ENCODE measurements at places on chromosomes 3 and 15.

- no peak for DNase-seq
Observed at GRCh38 chr3:185912512-185912911, 25.3 kb downstream of the TRA2B start.

DNA sequence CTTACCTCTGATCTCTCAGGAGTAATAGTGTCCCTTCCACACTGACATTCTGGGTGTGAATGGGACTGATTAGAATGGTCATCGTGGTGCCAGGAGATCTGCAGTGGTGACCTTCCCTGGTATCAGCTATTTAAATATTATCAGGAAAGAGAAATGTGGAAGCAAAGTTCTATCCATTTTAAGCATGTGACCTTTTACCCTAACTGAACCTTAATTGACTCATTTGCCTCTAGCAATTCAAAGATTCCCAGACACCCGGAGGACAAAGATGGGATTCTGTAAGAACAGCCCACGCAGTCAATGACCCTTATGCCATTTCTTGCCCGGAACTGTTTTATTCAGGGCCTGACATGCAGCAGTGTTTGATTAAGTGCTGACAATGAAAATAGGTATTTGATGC is 10.3 kb downstream of the LIPC start:
- DNase-seq: no peak

GRCh38 chr15:66212563-66212921 is 41.0 kb downstream of the MEGF11 start:
- DNase-seq: no peak

GRCh38 chr15:56040081-56041035 is 46.9 kb upstream of the NEDD4 start:
- no peak for DNase-seq

DNA sequence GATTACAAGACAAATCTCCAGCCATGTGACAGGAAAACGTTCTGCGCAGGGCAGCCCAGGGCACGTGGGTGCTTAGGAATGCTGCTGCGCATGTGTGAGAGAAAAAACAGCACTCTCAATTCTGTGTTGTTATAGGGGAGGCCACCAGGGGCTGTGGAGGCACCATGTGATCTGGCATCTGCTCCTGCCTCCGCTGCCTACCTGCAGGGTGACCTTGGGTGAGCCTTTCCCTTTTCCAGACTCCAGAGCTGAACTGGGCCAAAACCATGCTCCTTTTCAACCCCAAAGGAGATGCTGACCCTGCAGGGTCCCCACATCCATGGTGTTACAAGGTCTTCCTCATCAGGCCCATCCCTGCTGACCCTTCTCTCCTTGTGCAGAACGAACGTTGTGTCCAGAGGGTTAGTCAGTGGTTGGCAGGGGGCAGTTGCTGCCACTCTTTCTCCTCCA is 81.5 kb upstream of the RASGRF1 start:
- no peak for DNase-seq

- no peak for DNase-seq
Observed at GRCh38 chr15:86863226-86863915, 783.7 kb downstream of the AGBL1 start.

GRCh38 chr15:98902931-98903330 is 104.7 kb downstream of the PGPEP1L start:
- DNase-seq: no peak

DNA sequence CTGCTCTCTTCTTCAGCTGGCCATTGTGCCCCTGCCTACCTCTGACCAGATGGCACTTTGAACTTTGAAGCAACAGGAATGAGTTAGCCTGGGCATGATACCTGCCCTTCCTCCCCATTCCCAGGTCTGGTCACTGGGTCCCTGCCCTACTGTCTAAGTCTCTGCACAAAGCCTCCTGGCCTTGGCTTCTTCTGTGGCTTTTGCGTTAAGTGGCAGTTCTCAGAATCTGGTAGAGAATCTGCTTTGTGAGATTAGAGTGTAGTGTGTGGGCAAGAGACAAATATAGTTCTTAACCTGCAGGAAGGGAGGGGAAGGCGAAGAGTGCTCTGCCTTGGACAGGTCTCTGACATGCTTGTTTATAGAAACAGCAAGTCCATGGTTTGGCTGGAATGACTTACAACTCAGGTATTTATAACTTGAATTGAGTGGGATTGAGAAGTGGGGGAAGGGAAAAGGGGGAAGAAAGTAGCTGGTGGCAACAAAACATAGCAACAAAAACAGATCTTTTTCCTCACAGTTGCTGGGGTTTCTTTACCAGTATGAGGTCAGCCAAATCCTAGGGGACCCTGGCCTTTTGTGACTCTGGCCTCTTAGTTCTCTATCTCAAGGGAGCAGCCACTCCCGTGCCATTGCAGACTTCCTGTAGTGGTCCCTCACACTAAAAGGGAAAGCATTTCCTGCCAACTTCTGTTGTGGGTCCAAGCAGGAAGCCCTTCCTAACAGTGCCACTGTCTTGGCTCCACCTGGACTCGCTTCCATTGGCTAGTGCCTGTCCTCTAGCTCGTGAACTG is 16.7 kb downstream of the MAPKBP1 start:
- DNase-seq: no peak

DNA sequence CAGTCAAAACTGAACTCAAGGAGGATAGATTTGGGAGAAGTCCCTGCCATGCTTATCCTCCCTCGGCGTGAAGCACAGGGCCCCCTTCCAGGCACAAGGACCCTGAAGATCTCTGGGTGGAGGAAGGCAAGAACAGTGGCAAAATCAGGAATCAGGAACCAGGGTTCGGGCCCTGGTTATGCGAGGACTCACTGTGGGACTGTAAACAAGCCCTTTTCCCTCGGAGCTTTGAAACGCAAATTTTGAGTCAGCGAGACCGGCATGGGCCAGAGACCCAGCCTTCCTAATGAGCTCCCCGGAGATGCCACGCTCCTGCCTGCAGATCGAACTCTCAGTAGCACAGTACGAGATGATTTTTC is 70.1 kb downstream of the SLC12A8 start:
- no peak for DNase-seq

DNA sequence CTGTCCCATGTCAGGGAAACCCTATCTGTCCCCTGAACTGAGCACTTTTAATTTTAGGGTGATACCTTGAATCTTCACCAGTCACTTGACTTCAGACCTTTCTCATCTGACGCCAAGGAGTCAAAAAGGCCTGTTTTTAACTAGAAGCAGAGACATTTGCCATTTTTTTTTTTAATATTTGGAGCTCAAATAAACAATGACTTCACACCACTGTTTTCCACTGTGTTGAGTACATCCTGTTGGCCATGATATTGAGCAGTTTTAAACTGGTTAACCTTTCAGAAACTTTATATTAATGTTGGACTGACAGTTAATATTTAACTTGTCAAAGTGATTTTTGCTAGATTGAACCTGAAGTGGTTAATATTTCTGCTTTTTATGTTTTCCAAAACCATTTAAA is 28.2 kb downstream of the DAG1 start:
- DNase-seq: no peak

DNA sequence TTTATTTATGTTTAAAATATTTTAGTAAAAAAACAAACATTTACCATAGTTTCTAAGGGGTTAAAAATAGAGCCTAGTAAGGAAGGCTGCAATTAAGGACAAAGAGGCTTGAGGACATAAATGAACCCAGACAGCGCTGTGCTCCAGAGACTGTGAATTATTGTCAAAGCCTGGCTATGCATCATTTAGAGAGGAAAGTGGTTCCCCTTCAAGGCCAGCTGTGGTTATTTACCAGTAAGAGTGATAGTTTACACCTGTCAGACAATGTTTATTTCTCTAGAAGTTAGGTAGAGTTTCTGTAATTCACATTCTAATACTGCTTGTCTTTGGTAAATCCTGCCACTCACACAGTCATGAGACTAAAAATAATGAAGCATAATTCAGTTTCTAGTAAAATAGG is 32.4 kb upstream of the PIK3R4 start:
- DNase-seq: peak; percentile 11

GRCh38 chr3:80190051-80190450 is 422.3 kb upstream of the ROBO1 start:
- no peak for DNase-seq

- DNase-seq: no peak
Observed at GRCh38 chr15:79042213-79042928, 48.2 kb downstream of the RASGRF1 start.

DNA sequence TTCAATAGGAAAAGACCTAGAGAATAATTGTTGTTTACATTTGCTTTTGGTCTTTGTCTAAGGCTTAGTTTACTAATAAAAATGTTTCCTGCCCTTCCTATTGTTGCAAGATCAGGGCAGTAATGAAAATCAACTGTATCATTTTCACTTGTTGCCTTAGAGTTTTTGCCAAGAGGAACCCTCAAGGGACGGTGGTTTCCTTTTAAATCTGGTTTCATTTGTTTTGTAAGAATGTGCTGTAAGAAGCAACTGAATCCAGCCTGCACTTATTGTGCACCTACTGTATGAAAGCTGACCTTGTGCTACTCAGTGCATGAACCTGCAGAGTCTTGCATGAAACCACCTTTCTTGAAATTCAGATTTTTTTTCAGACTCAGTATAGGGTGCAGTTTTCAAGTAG is 5.3 kb downstream of the IGF1R start:
- DNase-seq: no peak

DNA sequence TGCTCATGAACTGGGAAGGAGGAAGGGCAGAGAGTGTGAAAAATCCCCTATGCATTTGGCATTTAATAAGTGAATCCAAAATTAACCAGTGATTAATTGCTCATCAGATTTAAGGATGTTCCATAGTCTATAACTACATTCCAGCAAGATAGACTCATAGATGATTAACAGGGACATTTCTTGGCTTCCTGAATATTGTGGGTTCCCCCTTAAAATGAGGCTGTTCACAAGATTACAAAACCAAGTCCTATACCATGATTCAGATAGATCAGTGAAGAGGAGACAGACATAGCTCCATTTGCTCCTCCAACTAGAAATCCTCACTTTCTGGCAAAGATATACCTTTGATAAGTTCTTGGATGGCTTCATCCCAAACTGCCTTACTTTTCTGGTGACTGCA is 15.4 kb downstream of the RASGRP1 start:
- DNase-seq: no peak

DNA sequence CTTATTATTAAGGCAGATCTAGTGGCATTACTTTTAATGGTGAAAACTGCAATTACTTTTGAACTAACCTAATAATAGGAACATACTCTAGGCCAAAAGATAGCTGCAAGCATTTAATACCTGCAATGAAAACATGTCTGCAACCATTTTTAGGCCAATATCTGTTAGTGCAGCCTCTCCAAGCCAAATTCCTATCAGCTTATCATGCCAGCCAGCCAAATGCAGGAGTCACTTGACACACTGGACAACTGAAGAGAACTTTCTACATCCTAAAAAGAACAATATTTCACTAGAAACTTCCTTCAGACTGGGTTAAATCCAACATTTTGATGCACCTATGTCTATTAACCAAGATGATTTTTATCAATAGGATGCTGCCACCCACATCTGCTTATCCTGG is 33.8 kb downstream of the CCDC54 start:
- DNase-seq: no peak

- no peak for DNase-seq
Observed at GRCh38 chr3:72354486-72354885, 493.8 kb downstream of the SHQ1 start.

DNA sequence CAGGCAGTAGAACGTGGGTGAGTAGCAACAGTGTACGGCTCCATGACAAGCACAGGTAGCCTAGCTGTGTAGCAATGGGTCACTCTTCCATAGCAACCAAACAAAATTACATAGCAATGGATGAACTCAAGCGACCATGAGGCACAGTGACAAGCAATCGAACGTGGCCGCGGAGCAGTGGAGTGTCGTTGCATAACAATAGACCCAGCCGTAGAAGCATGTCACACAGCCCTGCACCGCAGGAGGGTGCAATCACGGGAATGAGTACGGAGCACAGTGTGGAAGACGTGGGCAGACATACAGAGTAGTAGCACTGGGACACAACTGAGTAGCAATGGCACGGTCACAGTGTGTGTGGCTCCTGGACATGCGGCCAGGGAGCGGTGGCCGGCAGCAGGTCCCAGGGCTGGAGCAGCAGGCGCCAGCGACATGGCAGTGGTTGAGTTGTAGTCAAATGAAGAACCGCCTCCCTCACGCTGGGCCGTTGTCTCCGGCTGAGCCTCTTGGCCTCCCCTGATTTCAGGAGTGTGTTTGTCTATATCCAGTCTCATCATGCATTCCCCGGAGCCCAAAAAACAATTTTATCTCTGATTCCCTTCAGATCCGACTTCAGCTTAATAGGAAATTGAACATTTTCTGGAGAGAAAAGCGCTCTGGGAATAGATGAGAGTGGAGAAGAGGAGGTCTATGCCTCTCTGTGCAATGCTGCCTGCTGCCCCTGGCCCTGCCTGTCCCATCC is 64.1 kb downstream of the CCDC33 start:
- DNase-seq: no peak

DNA sequence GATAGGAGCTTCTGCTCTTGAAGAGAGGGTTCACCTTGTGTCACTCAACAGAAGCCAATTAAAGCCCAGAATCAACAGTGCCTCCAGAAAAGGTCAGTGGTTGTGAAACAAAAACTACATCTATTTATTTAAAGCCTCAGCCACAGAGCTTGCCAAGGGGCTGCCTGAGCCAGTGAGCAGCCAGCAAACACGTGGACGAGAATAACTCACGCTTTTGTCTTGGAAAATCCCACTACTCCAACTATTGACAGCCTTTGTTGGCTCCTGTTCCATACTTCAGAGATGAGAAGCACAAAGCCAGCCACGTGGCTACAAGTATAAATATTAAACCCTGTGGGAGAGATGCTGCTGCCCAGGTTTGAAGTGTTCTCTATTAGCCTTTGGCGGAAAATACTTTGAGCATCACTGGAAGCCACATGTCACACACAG is 10.3 kb downstream of the GPR156 start:
- DNase-seq: no peak

- no peak for DNase-seq
Observed at GRCh38 chr3:27342267-27342666, 26.9 kb downstream of the NEK10 start.

DNA sequence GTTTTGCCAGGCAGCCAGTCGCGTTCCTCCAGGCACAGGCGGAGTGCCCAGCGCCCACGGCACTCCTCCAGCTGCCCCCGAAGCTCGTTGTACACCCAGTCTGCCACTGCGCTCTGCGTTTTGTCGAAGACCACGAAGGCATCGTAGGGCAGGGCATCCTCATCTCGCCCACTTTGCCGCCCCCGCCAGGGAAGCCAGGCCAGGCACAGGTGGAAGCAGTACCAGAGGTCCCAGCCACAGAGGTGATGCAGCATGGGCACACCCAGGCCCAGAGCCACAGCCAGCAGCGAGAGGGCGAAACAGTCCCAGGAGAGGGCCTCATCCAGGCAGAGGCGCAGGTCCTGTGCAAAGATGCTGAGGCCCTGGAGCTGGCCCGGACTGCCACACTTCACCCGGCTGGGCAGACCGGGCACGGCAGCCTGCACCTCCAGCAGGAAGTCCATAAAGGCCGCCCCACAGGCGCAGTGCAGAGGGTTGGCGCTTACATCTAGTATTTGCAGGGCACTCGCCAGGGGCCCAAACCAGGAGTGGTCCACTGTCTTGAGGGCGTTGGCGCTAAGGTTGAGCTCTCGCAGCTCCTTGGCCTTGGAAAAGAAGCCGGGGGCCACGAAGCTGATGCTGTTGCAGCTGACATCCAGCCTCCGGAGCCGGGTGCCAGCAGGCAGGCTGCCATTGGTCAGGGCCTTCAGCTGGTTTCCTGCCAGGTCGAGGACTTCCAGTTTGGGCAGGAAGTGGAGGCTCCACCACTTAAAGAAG is 3.7 kb downstream of the TLR9 start:
- DNase-seq: no peak

- no peak for DNase-seq
Observed at GRCh38 chr15:31017311-31017710, 25.9 kb upstream of the MTMR10 start.

GRCh38 chr3:123706871-123707270 is 122.0 kb upstream of the HACD2 start:
- DNase-seq: no peak

- no peak for DNase-seq
Observed at GRCh38 chr3:192331749-192332385, 395.5 kb downstream of the FGF12 start.

GRCh38 chr15:40471105-40471807 is 472 bp downstream of the CHST14 start:
- DNase-seq: peak; percentile 44
